ENCODE measurements at places on chromosomes 7 and 10.

DNA sequence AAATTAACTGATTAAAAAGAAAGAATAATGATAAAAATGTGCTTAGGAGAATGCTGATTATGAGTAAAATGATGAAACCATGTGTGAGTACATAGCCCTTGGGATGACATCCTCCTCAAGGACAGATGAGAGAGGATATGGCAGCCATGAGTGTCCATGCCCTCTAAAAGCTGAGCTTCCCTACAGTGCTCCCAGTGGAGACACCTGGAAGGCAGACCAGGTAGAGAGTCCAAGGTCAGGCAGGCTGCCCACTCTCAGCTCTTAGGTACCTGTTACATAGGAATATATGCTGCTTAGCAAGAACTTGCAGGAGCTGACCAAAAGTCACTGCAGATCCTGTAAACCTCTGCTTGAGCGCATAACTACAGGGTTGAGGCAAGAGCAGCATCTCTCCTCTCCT is 169.7 kb upstream of the TMEM229A start:
- no peak for DNase-seq

DNA sequence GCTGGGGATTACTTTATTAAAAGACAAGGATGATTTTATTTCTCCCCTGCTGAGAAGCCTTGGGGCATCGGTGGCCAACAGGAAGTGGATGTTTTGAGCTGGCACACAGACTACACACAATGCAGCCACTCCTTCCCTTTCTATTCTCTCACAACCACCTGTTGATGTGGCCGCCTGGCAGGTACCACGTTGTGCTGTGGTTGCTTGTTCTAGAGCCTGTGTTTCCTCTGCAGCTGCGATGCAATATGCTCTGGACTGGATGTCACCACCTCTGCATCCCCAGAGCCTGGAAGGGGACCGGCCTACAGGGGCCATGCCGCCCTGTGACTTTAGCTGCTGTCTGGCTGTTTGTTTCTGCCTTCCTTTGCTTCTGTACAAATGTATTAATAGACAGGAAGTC is 195.7 kb upstream of the CELF2 start:
- DNase-seq, result no peak

DNA sequence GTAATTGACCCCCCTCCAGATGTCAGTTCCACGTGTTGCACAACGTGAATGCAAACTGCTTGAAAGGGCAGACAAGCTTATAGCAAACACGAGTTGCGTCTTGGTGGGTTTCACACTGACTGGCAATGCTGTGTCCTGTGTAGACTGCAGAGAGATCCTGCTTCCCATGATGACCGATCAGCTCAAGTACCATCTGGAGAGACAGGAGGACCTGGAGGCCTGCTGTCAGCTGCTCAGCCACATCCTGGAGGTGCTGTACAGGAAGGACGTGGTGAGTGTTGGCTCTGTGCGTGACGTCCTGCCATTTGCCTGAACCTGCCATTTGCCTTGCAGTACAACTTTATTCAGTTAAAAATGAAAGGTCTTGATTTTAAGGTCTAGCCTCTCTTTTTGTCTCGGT is 71.1 kb downstream of the INSYN2A start:
- no peak for DNase-seq

DNA sequence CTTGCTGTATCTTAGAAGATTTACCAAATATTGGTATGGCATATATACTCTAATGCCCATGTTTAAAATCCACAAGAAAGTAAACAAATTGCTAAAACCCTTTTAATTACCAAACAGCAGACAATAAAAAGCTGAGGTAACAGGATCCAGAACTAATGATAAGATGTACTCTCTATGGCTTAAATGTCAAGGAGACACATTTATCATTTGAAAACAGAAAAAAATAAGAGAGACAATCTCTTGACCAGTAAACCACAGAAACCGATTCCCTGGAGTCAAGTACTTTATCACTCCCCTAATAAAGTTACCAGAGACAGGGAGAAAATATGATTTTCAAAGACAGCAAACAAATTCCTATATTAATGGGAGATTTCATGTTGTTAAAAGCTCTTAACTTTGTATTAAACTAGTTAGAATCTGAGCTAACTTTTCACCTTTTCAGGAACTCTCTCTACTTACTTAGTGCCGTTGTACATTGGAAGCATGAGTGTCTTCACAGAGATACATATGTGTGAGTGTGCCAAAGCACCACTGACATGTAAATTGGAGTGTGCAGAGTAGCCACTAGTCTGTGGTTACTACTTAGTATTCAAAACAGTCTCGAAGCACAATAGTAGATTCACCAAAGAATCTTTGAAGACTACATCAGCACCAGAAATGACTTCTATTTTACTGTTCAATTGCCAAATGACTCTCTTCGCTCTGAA is 44.2 kb downstream of the TSPAN12 start:
- no peak for DNase-seq

- no peak for DNase-seq
These were observed 31.9 kb downstream of the SLK start for GRCh38 chr10:103998805-103999204.

GRCh38 chr7:91993976-91994375 is 53.3 kb downstream of the AKAP9 start:
- no peak for DNase-seq

DNA sequence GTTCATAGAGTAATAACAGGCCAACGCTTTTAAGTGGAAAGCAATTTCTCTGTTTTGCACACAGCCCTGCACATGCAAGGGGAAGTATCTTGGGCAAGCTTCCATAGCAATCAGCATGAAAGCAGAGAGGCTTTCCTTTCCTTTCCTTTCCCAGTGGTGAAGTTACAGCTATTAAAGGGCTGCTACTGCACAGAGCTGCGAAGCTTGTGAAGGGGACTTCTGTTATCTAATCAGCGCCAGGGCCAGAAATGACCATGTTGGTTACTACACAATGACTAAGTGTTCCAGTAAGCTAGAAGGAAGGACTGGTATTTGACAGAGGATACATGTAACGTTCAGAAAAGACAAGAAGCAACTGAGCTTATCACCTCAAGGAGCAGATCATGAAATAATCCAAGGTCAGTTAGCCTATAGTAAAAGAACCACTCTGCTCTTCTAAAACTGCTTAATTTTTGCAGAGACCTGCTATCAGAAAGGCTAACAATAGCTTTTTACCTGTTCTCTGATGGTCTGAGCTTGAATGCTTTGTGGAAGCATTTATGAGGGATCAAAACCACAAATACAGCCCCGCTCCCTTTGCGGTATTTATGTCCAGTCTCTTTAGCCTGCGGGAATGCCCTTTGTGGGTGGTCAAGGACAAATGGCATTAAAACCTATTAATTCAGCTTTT is 45.9 kb downstream of the SGMS1 start:
- no peak for DNase-seq

DNA sequence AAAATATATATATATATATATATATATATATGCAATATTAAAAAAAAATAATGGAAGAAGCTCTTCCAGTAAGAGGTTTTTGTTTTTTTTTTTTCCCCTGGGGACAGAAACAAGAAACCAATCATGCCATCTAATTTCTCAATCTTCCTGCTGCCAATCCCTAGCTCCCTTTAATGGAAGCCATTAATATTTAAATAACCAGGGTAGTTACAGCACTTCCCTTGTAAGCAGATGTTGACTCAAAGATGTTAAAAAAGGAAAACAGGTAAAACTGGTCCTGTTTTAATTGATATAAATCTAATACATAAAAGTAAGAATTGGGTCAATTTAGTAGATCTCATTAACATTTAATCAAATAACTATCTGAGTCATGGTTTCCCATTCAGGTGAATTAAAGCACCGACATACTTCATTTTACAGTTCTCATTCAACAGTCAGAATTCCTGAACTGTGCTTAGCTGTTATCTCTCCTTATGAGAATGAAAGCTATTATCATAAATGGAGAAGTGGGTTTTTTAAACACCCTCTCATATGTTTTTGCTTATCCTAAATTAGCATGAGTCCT is 22.6 kb downstream of the CPVL start:
- DNase-seq, result no peak

DNA sequence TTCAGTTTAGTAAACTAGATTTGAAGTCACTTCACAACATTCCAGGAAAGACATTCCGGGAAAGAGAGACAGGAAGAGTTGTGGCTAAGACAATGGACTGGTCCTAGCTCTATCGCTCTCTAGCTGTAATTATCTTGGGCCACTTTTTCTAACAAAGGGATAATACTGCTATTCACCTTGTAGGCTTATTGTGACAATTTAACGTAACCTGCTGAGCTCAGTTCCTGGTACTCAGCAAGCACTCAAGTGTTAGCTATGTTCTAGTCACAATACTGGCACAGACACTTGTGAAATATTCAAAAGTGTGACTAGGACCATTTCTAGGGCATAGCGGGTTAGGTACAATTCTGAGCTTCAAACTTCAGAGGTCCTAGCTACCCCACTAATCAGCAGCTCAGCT is 12.0 kb upstream of the NRCAM start:
- no peak for DNase-seq

- DNase-seq, result no peak
These were observed 94.1 kb upstream of the ZNF800 start for GRCh38 chr7:127486654-127487053.

GRCh38 chr7:139713061-139713460 is 64.7 kb downstream of the HIPK2 start:
- no peak for DNase-seq
